GM12878 (cell line): ENCODE measurements at places on chromosomes 6 and 20. TPM values are rescaled to one million over a fixed set of nuclear protein-coding genes. Genes with fewer than 3 reads are reported as not detected.

GRCh38 chr20:64193058-64193457, 28.8 kb downstream of the MYT1 start:
- DNase-seq: no peak

MCCD1 gene
- polyA plus RNA-seq: not detected in 2 replicates

GRCh38 chr6:121033091-121033490, 301.2 kb downstream of the TBC1D32 start:
- DNase-seq: no peak

PCSK2 gene
- polyA plus RNA-seq: not detected in 2 replicates

- no peak for DNase-seq
Observed at GRCh38 chr20:49284818-49285217, 7.0 kb upstream of the ZNFX1 start.

NKX2-4 gene
- not detected in 2 replicates for polyA plus RNA-seq

ZNF311 gene
- not detected in 2 replicates for polyA plus RNA-seq

RGS17 gene
- 0.07 and 0.20 TPM in 2 replicates for polyA plus RNA-seq

LATS1 gene
- polyA plus RNA-seq: 8.5 and 10.9 TPM in 2 replicates

DNA sequence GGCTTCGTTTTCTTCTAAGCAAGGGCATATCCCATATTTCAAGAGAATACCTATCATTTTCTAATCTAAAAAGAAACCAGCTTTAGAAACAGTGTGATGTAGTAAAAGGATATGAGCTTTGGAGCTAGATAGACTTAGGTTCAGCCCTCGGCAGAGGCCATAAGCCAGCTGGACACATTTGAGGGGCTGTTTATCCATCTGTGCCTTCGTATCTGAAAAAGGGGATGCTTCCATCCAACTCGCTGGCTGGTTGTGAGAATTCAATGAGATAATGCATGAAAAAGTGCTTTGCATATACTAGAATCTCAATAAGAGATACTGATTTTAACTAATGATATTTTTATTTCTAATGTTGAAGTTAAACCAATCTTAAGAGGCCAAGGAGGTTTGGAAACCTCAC, 58.0 kb downstream of the PRL start:
- DNase-seq: no peak

DNA sequence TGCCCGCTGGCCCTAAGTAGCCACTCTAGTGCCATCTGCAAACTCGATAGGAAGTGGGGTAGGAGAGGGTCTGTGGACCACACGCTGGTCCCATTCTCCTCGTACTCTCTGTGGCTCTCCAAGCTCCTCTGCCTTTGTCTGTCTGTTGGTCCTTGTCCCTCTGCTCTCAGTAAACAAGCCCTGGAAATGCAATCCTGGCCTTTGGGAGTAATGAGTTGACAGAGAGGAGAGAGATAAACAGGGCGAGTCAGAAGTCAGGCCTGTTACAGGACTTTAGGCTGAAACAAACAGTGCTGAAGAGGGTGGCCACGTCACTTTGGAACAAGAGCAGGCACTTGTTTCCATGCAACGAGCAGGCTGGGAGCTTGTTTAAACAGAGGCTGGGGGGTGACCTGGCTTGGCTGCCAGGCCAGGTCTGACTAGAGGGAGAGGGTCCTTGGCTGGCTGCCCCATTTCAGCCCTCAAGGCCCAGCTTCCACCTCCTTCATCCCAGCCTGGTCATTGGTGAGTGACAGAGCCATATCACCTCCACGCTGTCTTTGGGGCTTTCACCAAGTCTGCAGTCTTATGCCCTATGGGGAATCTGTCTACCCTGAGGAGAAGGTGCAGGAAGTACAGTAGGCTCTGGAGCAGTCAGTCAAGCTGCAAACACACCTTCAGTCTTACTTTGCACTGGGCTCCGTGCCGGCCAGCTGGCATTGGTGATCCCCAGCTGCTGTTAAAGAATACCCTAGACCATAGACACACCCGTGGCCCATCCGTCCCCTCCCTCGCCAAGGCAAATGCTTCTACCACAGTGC, 22.6 kb downstream of the FOXP4 start:
- DNase-seq: no peak

GRCh38 chr20:38073307-38074071, 39.9 kb downstream of the RPRD1B start:
- DNase-seq: no peak

TINAG gene
- polyA plus RNA-seq: 0.28 and 0.39 TPM in 2 replicates

- no peak for DNase-seq
Observed at GRCh38 chr20:60491051-60491581, 532.9 kb downstream of the CDH26 start.

IRF4 gene
- polyA plus RNA-seq: 290 and 297 TPM in 2 replicates

- no peak for DNase-seq
Observed at GRCh38 chr20:22159276-22159675, 425.1 kb downstream of the FOXA2 start.

DNA sequence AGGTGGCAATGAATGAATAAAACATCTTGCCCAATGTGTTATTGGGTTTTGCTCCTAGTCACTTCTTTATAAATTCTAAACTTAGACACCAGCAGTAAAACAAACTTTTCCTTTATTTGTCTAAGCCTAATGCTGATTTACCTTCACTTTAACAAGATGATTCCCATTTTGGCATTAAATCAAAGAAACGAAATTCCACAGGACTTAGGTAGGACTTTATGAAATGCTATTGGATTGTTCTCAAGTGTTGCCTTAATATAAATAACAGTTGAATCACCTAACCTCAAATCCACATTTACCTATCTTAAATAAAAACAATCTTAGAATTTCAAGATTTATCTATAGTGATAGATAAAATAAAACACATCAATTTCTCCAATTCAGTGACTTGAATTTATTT, 831.8 kb downstream of the EPHA7 start:
- no peak for DNase-seq

DNA sequence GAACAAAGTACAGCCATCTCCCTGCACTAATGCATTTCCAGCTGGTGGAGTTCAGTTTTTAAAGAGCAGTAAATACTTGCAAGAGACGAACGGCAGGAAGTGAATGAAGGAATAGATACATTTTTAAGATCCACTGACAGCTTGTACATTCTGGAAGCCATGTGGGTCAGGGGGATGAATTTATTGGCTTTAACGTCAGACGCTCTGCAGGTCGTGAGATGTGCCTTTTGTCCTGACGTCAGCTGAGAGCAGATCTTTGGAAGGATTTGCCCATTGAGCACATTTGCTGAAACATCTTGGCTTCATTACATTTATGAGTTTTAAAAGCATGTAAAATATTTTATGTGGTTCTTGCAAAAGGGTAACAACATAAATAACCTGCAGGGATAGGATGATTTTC, 29.5 kb upstream of the SALL4 start:
- no peak for DNase-seq

- DNase-seq: no peak
Observed at GRCh38 chr20:8073024-8073832, 53.7 kb upstream of the TMX4 start.

DNA sequence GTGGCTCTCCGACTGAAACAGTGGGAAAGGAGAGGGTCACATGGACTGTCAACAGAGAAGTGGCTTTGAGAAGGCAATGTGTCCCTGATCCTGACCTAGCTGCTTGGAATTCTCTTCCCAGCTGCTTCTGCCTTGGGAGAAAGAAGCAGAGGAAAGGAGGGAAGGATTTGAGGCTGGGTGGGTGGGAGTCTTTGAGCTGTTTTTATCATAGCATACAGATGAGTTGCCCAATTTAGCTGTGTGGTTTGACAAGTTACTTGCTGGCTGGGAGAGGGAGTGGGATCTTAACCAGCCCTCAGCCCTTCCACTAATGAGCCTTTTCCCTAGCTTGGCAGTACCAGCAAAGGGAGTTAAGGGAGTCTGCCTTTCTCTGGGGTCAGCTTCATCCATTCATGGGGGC, 51.1 kb upstream of the MYL9 start:
- DNase-seq: no peak

DNA sequence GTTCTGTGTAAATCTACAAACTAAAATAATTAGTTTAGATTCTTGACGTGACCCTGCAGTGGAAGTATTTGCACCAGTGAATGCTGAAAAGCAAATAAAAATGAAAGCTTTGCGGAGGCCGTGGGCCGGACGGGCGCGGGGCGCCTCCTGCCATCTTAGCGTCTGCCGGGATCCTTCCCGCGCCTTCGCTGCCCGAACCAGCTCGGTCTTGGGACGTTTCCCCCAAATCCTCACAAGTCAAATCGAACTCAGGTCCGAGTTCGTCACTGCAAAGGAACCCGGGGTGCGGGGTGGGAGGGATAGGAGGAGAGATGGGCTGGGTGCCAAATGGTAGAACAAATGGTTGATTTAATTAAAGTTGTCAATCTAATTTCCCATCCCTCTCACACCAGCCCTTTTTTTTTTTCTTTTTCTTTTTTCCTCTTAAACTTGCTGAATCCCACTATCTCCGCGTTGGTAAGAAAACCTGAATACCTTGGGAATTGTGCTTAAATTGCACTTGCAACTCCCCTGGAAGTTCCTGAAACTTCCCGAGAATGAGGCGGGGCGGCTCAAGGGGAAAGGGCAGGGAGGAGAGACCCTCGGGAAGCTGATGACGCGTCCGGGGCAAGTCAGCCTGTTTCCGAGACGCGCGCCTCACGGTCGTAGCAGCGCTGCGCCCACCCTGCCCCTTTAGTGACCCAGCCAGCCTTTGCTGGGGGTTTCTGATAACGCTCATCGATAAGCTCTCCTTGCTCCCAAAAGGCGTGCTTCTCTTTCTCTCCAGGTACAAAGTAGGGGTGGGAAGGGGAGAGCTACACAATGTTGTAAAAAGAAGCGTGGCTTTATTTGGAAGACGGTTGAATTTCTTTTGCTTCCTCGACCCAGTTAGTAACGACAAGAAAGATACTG, 1.8 kb downstream of the GJA1 start:
- no peak for DNase-seq

DNA sequence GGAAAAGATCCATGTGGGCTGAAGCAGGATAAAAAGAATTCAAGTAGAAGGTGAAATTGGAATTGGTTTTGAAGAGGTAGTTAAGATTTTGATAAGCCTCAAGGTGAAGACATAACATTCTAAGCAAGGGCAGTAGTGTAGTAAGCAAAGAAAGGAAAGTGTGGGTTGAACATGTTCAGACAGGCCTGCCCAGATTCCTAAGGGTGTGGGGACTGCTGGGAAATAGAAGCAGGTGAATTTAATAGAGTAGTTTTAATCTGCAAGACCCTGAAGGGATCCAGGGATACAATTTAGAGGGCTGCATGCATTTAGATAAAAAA, 19.1 kb downstream of the TAB2 start:
- DNase-seq: no peak

DNA sequence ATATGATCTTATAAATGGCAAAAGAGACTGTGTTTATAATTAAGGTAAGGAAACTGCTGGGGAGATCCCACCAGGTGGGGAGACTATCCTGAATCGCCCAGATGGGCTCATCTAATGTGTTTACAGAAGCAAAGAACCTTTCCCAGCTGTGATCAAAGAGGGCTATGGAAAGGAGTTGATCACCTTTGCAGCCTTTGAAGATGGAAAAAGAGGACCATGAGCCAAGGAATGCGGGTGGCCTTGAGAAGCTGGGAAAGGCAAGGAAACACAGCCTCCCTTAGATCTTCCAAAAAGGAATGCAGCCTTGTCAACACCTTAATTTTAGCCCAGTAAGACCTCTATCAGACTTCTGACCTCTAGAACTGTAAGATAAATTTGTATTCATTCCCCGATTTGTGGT, 66.5 kb upstream of the ADGRG6 start:
- DNase-seq: no peak

GRCh38 chr6:33118525-33119123, 42.8 kb downstream of the HLA-DPB1 start:
- no peak for DNase-seq

DNA sequence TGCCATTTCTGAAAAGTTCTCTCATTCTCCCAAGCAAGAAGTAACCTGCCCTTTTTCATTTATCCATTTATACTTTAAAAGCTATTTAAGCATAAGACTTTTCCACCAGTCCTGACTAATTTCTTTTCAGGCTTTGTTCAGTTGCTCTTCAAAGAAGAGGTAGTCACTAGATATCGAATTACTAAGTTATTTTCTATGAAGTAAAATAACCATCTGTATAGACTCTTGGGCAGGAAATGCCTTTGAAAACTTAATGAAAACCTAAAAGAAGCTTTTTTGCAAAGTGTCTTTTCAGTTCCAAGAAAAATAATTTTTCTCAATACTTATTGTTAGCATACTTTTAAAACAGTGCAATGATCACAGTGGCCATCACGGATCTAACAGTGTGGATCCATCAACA, 31.3 kb upstream of the LAMP5 start:
- DNase-seq: no peak

DNA sequence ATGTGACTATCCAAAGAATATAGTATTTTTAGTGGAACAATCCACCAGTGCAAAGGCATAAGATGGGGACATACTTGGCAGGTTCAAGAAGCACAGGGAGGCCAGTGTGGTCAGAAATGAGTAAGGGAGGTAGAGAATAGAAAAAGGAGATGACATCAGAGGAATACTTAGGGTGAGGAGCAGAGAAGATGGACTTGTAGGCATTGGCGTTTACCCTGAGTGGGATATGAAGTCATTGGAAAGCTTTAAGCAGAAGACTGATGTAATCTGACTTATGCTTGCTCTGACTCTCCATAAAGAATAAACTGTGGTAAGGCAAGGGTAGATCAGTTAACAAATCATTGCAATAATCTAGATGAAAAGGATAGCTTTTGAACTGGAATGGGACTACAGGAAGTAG, 228.7 kb downstream of the GJA1 start:
- no peak for DNase-seq

GRCh38 chr6:20154753-20155152, 57.5 kb downstream of the MBOAT1 start:
- no peak for DNase-seq

SMOC2 gene
- not detected in 2 replicates for polyA plus RNA-seq

GRCh38 chr6:142469220-142469619, 167.4 kb downstream of the ADGRG6 start:
- DNase-seq: no peak

DNA sequence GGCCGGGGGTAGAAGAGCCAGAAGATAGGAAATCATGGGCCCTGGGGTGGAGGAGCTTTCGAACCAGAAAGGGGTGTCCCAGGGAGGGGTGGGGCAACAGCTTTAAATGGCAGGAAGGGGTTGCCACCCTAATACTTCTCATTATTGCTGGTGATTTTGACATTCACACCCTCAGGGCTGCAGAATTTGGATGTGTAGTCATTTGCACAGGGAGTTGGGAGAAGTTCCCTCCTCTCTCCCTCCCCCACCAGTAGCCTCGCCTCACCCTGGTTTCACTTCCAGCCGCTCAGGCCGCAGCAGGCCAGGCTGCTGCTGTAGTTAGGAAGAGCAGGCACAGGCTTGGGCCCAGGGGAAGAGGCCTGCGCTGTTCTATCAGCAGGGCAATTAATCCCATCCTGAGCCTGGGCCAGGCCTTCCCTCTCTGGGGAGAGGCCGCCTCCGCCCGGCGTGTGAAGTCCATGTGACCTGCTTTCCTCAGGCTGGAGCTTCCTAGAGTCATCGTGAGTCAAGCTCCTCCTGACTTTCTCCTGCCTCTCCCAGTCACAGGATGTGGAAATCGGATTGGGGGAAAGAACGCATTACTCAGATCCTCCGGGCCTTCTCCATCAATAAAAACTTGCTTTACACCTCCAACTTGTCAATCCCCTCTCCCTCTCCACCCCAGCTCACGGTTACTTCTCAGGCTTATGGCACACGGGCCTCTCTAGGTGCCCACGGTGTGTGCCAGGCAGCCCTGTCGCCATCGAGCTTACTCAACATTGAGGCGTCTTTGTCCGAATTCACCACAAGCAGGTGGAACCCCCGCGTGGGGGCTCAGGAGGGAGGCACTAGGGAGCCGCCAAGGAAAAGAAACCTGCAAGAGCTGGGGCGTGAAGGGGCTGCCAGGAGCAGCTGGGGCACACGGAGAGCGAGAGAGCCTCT, 7.8 kb downstream of the ADTRP start:
- DNase-seq: no peak
